AG09319 (cell line): ENCODE measurements at places on chromosomes 11 and 22.

DNA sequence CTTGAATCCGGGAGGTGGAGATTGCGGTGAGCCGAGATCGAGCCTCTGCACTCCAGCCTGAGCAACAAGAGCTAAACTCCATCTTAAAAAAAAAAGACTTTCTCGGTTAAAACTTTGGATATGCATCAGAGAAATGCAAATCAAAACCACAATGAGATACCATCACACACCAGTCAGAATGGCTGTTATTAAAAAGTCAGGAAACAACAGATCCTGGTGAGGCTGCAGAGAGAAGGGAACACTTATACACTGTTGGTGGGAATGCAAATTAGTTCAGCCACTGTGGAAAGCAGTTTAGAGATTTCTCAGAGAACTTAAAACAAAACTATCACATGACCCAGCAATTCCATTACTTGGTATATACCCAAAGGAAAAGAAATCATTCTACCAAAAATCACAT lies 619.4 kb upstream of the KIRREL3 start:
- DNase-seq = no peak

DNA sequence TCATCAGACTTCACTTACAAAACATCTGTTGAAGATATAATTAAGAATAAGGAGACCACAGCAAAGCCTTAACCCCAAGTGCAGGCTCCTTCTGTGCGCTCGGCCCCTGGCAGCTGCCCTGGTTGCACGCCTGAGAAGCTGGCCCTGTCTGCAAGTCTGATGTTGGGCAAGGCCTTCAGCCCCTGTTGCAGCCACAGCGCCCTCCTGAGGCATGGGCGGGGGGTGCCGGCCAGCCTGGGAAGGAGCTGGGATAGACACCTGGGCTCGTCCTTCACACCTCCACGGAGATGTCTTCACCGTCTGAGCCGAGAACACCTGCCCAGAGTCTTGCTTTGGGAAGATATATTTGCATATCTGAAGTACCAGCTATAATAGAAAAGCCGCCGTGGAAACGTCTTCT lies 104.1 kb downstream of the MPPED1 start:
- DNase-seq = no peak

- DNase-seq = no peak
These were observed 171.1 kb downstream of the CEP164 start for GRCh38 chr11:117498791-117499190.

- no peak for DNase-seq
These were observed 9.3 kb upstream of the NUP160 start for GRCh38 chr11:47857485-47857884.

DNA sequence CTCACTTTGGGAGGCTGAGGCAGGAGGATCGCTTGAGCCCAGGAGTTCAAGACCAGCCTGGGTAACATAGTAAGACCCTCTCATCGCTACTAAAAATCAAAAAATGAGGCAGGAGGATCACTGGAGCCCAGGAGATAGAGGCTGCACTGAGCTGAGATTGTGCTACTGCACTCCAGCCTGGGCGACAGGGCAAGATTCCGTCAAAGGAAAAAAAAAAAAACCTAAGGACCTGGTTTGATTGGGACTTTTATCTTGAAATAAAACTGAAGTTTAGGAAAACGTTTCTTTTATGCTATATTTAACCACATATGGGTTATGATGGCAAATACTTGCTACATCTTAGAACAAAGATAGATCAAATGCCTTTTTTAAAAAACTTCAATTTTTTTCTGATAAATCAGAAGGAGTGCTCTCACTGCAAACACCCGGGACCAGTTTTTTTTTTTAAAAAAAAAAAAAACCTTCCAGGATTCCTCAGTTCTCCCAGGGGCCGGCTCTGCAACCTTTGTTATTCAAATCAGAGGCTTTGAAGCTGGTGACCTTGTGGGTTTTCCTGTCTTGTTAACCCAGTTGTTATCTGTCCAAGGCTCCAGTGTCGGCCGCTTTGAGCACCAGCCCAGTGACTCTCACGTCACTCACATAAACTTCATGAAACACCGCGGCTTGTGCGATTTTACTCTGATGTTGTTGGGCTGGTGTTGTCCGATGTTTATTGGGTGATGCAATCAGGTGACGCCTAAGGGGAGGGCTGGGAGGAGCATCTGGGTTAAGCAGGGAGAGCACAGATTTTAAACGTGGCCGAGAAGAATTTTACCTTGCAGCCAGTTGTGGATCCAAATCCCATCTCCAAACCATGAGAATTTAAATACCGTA lies 24.7 kb upstream of the SLC22A12 start:
- DNase-seq = no peak

DNA sequence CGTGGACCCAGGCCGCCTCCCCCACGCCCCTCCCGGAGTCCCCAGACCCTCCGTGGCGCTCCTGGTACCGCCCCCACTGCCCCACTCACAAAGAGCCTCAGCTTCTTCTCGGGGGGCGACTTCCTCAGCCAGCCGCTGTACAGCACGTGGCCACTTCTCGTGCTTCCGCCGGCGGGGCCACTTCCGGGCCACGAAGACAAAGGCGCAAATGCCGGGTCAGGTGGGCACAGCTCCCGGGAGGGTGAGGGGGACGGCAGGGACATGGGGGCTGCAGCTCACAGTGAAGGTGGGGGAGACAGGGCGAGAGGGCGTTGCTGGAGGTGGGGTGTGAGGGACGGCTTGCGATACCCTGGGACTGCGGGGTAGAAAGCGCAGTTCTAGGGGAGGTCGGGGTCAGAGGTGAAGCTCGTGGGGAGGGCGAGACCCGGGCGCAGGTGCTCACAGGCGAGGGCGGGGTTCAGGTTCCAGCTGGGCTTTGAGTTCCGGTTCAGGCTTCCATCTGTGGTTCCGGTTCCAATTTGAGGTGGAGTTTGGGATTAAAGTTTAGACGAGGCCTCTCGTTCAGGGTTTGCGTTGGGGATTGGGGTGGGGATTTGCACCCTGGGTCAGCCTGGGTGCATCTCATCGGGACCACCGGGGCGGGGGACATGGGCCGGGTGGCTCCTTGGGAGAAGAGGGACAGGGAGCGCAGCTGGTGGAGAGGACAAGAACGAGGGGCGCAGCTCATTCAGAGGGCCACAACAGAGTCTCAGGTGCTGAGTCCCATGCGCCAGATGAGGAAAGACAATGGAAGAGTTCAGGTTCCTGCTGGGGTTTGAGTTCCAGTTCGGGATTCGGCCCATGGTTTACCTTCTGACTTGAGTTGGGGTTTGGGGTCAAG lies at the start of gene GAB4:
Gene GAB4 (minus strand): TSS at position 371 of the 880 bp plus-strand sequence. CDS start 108 bp downstream, at position 263.
- no peak for DNase-seq

- no peak for DNase-seq
These were observed 13.7 kb downstream of the ZBTB44 start for GRCh38 chr11:130301002-130301401.
